ENCODE measurements at places on chromosomes 3 and 15. TPM values are rescaled to one million over a fixed set of nuclear protein-coding genes. Genes with fewer than 3 reads are reported as not detected.

DNA sequence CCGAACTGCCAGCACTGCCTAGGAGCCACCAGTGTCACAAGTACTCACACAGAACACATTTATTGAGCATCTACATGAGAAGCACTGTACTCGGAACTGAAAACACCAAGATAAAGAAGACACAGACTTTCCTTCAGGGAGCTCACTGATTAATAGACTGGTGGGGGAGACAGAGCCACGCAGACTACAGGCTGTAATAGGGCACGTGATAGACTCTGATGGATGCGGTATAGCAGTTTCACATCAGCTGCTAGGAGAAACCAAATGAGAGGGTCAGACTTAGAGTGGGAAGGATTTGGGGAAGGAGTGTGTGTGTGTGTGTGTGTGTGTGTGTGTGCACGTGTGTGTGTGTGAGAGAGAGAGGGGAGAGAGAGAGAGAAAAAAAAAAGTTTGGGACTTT is 12.1 kb downstream of the EPHB1 start:
- H3K36me3 ChIP-seq = peaks cover 5% of the 10 kb centered on the region
- peaks cover 21% of the 10 kb centered on the region for H3K4me1 ChIP-seq
- peaks cover 19% of the 10 kb centered on the region for H3K27me3 ChIP-seq

- DNase-seq = no peak
- no peak overlapping the region for H3K4me3 ChIP-seq
- H3K36me3 ChIP-seq = no peaks in the 10 kb centered on the region
- H3K4me1 ChIP-seq = no peaks in the 10 kb centered on the region
- peaks cover 38% of the 10 kb centered on the region for H3K27me3 ChIP-seq
Observed at GRCh38 chr3:184486614-184487013, 75.0 kb upstream of the EPHB3 start.

- peaks cover 4% of the 10 kb centered on the region for H3K27me3 ChIP-seq
- no peak overlapping the region for H3K4me3 ChIP-seq
- DNase-seq = no peak
- no peak overlapping the region for H3K27ac ChIP-seq
- peaks cover 3% of the 10 kb centered on the region for H3K4me1 ChIP-seq
- no peaks in the 10 kb centered on the region for H3K36me3 ChIP-seq
Observed at GRCh38 chr15:48592933-48593332, 52.6 kb downstream of the FBN1 start.

DNA sequence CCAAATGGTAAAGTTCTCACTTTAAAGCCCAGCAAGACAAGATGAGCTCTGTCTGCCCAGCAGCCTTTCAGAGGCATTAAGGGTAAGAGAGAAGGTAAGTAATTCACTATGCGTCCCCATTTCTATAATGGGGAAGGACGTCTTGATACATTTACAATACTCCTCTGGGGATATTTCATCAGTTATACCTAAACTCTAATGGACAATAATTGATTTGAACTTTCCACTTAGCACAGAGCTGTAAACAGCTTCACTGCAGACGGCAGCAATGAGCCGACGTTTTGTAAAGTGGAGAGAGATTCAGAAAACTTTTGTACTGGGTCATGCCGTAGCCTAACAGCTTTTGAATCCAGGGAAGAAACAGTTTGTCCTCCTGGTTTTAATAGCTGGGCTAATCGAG is 127.4 kb downstream of the TIGIT start:
- H3K4me1 ChIP-seq = peaks cover 24% of the 10 kb centered on the region
- no peak for DNase-seq
- H3K27me3 ChIP-seq = no peaks in the 10 kb centered on the region
- no peak overlapping the region for H3K4me3 ChIP-seq
- no peaks in the 10 kb centered on the region for H3K36me3 ChIP-seq

The SUSD5 gene
- total RNA-seq = not detected

The CLDND1 gene
- total RNA-seq = 338 TPM

The RASGRP1 gene
- total RNA-seq = 113 TPM

The CLDN18 gene
- total RNA-seq = not detected

The PIK3CA gene
- 16.3 TPM for total RNA-seq

The NMNAT3 gene
- total RNA-seq = 0.43 TPM
